ENCODE measurements at places on chromosomes 7 and 10. TPM values are rescaled to one million over a fixed set of nuclear protein-coding genes. Genes with fewer than 3 reads are reported as not detected.

The FAM180A gene
- not detected for total RNA-seq

DNA sequence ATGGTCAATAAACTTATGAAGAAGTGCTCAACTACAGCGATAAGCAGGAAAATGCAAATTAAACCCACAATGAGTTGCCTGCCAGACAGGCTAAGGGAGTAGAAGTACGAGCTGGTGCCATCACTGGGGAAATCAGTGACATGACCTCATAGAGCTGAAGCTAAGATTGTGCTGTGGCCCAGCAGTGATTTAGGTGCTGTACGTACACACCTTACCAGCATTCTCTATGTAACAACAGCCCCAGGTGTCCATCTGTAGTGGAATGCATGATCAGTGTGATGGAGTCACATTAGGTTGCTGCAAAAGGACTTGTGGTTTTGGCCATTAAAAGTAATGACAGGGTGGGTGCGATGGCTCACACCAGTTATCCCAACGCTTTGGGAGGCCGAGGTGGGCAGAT is 5.7 kb upstream of the TECPR1 start:
- DNase-seq, result no peak

DNA sequence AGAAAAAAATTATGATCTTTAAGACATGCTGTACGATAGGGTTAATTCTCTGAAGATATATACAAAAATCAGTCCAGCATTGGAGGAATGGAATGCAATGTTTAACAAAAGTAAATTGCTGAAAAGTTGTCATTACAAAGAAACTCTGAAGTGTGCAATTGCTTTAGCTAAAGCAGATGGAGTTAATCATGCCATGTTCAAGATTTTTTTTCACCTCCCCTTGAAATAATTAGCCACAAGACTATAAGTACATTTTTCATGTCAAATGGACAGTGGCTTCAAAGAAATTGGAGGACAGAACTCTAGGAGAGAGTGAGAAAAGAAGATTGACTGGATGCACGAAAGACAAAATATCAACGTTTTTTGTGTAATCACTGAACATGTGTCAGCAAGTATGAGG is 63.1 kb upstream of the MEOX2 start:
- no peak for DNase-seq

DNA sequence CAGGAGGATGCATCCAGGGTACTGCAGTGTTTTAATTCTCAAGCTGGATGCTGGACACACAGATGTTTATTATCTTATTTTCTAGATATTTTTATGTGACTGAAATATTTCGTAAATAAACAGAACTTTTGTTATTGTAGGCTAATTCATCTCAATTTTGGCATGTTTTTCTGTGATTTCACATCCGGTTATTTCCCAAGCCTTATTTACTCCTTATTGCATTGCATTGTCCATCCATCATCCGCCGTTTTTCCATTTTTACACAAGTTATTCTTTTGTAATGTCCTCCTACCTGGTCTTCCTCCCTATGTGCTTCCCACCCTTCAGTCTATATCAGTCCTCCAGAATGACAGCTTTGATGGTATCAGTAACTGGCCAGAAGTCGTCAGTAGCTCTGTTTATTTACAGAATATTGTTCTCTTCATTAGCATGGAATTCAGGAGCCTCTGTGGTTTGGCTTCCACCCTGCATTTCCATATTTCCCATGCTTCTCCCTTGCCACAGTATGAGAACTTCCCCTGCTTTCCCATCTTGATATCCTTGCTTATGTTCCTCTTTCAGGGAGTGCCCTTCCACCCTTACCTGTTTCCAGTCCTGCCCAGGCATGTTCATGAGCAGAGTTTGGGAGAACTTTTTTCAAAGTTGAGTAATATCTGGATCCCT is 16.1 kb downstream of the GNAI1 start:
- no peak for DNase-seq

DNA sequence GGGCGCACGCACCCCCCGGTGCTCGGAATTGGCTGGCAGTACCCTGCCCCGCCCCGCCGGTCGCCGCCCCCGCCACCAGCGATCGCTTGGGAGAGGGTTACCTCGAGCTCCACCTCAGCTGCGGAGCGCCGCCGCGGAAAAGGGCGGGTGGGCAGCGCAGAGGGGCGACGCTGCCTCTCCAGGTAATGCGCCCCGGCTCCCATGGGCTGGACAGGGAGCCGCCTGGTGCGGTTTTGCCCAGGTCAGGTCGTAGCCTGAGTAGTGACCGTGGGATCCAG is 1.3 kb downstream of the PFKFB3 start:
- no peak for DNase-seq

DNA sequence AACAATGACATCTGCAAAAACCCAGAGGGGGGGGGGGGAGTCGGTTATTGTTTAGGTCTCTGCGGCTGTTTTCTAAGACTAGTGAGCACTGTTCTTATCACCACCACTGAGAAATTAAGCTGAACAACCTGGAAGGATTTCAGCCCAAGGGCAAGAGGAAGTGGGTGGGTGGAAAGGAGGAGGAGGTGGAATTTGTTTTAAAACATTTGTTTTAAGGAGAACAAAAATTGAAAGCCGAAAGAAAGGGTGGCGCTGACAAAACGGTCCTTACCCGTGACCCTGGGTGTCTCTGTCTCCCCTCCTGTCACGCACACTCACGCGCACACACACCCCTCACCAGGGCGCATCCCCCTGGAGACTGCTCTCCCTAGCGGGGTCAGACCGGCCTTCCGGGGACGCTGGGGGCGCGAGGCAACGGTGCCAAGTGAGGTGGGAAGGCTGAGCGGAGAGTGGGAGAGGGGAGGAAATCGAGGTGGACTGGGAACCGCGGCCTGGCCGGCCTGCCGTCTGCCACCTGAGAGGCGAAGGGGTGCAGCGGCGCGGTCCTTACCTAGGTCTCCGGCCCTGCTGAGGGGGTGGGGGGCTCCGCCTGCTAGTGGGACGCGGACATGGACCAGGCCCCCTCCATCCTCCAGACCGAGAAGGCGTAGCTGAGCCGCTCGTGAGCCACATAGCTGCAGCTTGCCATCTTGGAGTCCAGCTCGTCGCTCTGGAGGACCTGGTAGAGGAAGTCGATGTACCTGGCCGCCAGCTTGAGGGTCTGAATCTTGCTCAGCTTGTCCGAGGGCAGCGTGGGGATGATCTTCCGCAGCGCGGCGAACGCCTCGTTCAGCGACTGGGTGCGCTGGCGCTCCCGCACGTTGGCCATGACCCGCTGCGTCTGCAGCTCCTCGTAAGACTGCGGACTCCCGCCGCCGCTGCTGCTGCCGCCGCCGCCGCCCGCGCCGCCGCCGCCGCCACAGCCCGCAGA is 1.0 kb downstream of the TWIST1 start:
- DNase-seq, result no peak

DNA sequence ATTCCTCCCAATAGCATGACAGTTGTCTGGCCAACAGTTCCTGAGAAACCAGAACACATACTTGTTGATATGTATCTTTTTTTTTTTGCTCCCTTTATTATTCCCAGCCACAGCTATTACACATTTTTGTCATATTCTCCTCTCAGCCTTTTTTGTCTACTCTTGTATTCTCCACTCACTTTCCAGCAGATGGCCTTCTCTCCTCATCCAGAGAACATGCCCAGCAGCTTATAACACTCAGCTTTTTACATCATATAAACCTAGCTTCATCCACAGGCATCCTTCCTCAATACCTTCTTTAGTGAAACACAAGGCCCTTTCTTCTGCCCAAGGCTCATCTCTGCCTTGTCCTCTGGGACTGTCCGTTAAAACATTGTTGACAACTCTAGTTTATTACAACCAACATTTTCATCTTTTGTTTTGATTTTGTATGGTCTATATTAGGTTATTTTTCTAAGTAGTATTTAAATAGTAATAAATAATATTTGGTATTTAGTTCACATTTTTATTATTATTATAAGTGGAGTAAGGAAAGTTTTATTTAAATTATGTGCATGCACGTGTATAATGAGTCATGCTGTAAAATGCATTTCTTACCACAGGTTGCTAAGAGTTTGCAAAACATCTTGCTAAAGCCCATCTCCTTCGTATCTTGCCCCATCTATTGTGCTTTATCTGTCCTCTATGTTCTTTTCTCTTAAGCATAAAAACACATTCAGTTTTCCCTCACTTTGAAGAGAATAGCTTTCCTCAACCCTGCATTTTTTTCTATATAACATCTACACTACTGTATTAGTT is 101.5 kb downstream of the ORC5 start:
- no peak for DNase-seq

All from epithelial cell of proximal tubule (primary cell).